ENCODE measurements at places on chromosomes 3 and 15.

DNA sequence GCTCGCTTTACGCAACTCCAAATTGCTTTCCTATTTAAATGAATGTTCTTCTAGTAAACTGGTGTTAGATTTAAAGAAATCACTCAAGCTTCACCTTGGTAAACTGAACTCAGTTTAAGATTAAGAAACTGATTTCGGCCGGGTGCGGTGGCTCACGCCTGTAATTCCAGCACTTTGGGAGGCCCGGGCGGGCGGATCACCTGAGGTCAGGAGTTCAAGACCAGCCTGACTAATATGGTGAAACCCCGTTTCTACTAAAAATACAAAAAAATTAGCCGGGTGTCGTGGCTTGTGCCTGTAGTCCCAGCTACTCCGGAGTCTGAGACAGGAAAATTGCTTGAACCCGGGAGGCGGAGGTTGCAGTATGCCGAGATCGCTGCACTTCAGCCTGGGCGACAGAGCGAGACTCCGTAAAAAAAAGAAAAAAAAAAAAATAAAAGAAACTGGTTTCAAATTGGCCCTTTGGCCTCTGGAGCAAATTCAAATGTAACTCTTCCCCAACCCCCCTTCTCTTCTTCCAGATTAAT, 1.7 kb downstream of the SKIL start:
- DNase-seq = no peak

DNA sequence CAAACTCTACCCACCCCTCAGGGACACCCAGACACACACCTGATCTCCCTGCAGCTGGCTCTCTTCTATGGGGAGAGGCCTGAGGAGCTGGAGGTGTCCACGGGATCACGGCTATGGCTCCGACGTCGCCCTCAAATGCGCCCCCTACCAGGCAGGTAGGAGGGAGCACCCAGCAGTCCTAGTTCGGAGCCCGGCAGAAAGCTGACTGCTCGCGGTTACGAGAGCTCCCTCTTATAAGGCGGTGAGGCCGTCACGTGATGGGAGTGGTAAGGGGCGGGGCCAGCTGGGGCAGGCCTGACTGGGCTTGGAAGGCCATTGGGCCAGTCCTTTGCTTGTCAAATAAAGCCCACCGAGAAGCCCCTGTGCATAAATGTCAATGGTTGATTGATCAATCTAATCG, at the start of gene PRR20G:
PRR20G (minus strand) TSS at position 207 of the 400 bp plus-strand sequence. CDS start 681 bp downstream, outside the sequence.
- DNase-seq = no peak

- DNase-seq = no peak
These were observed 14.9 kb upstream of the ZNF662 start for GRCh38 chr3:42891042-42891441.

- no peak for DNase-seq
These were observed 400.2 kb upstream of the ATP11B start for GRCh38 chr3:182393151-182393550.

- peak; percentile 71 for DNase-seq
These were observed 291.5 kb upstream of the ARHGEF26 start for GRCh38 chr3:153829606-153830170.

GRCh38 chr3:154168998-154169795, 48.0 kb downstream of the ARHGEF26 start:
- no peak for DNase-seq

GRCh38 chr15:74982183-74982582, 13.2 kb upstream of the SCAMP5 start:
- no peak for DNase-seq

GRCh38 chr15:88647351-88648105, 8.7 kb downstream of the ISG20 start:
- no peak for DNase-seq

DNA sequence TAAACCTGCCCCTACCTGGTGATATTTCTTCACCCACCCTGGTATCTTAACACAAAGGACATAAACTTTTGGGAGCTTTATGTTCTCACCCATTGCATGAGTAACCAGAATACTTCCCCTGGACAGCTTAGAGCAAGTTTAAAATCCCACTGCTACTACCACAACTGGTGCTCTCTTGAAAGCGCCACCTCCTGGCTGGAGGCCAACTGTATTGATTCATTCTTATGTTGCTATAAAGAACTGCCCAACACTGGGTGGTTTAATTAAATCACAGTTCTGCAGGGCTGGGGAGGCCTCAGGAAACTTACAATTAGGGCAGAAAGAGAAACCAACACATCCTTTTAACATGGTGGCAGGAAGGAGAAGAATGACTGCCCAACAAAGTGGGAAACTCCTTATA, 592.4 kb downstream of the EPHA3 start:
- DNase-seq = no peak

- no peak for DNase-seq
These were observed 42.5 kb downstream of the IL16 start for GRCh38 chr15:81239190-81239589.

GRCh38 chr15:75446151-75446550, 5.3 kb downstream of the SIN3A start:
- DNase-seq = no peak

- DNase-seq = no peak
These were observed 86.6 kb upstream of the NEO1 start for GRCh38 chr15:72965671-72966070.

DNA sequence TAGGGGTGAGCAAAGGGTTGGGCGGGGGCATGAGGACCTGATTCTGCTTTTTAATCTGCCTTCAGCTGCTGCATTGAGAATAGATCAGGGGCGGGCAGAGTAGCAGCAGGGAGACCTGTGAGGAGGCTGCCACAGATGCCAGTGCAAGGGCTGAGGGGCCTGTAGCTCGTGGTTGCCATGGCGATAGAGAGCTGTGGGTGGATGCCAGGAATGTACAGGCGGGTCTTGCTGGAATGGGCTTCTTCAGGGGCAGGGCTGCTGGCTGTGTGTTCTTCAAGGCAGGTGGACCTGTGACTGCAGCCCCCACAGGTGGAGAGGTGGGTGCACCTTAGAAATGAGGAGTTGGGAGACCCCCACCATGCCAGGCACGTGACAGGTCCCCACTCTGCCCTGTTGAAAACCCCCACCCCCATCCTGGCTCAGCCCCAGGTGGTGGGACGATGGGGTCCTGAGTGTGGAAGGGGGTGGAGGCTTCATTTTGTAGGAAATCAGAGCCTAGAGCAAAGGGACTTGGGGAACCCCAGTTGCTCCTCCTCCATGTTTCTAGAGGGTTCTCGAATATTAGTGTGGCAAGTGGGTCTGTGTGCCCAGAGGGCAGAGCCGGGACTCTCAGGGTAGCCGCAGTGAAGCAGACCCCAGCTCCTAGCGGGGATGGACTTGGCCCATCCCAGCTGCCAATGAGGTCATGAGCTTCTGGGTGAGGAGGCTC, 38.3 kb downstream of the SLC6A6 start:
- DNase-seq = peak; percentile 25

- no peak for DNase-seq
These were observed 33.9 kb downstream of the RAB27A start for GRCh38 chr15:55255714-55256113.

DNA sequence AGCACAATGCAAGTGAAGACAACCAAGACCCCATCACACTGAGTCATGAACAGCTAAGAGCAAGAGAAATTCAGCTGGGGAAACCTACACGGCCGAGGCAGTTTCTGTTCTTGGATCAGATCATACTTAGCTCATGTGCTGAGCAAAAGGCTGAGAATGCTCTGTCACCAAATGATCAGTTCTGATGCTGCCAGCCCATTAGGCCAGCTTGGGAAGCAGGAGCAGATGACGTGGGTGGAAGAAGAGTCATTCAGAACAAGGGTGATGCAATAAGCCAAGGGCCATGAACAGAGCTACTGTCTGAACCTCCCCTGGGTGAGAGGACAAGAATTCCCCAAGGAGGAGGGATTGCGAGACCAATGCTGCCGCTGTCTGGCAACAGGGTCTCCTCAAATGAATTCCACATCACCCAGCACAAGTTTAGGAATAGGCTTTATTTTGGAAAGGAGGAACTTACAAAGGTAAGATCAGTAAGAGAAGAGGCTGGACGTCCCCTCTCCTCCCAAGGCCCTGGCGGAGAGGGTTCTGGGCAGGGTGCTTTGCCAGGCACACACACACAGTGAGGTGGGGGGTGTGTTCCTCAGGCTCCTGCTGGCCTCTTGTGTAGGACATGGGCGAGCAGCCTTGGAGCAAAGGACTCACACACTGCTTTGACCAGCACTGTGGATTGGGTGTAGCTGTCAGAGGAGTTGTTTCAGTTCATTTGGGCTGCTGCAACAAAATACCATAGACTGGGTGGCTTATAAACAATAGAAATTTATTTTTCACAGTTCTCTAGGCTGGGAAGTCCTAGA, 65.6 kb upstream of the CTXND1 start:
- peak; percentile 95 for DNase-seq

DNA sequence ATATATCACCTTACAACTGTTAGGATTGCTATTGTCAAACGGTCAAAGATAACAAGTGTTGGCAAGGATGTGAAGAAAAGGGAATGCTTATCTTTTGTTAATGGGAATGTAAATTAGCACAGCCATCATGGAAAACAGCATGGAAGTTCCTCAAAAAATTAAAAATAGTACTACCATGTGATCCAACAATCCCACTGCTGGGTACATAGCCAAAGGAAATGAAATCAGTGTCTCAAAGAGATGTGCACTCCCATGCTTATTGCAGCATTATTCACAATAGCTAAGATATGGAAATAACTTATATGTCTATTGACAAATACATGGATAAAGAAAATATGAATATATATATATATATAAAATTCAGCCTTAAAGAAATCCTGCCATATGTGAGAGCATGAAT, 274.6 kb downstream of the EDEM1 start:
- DNase-seq = no peak

- no peak for DNase-seq
These were observed 40.4 kb upstream of the SLC41A3 start for GRCh38 chr3:126124148-126124868.

DNA sequence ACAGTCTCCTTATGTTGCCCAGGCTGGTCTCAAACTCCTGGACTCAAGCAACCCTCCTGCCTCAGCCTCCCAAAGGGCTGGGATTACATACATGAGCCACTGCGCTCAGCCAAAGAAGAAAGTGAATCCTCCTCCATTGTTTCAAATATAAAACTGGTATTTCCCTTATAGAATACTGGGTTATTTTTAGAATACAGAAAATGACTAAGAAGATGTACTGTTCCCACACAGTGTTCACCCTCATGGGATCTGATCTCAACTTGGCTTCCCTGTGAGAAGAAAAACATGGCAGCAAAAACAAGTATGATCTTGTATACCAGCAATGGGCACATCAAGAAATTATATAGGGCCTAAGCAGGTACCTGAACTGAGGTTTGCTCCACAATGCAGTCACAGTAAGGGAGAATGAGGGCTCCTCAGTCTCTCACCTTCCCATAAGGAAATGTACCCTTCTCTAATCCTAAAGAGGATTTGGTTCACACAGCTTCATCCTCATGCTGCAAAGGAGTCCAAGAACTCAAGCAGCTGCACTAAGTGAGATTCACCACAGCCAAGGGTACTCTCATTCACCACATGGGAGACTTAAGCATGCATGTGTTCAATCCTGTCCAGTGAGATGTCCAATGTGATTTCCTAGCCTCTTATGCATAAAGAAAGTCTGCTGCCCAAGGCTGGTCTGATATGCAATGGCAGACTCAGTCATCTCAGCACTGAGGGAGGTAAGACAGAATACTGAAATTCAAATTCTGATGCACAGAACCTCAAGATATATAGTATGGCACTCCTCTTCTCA, 25.8 kb downstream of the USP4 start:
- no peak for DNase-seq

GRCh38 chr15:71790081-71790480, 20.3 kb upstream of the NR2E3 start:
- DNase-seq = peak; percentile 86

DNA sequence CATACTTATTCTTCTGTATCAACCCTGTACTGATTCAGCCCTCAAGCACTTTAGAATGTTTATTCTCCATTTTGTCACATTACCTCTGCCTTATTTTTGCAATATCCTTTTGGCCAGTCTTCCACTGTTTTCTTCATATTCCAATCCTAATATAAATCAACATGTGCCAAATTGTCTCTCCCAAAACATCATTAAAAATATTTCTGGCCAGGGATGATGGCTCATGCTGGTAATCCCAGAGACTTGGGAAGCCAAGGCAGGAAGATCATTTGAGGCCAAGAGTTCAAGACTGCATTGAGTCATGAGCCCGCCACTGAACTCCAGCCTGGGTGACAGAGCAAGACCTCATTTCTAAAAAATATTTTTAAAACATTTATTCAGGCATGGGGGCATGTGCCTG, 641.4 kb upstream of the CBLB start:
- DNase-seq = no peak

GRCh38 chr3:159260049-159260662, 458.3 kb downstream of the MFSD1 start:
- peak; percentile 84 for DNase-seq

Measured in ELR (cell line).